ENCODE measurements at places on chromosomes 5 and 9.

- DNase-seq: no peak
These were observed 6.7 kb upstream of the PDE6A start for GRCh38 chr5:149951138-149951749.

- DNase-seq: no peak
These were observed 171.8 kb upstream of the TNC start for GRCh38 chr9:115289757-115290208.

- DNase-seq: no peak
These were observed 79.9 kb upstream of the NEURL1B start for GRCh38 chr5:172561151-172561550.

GRCh38 chr5:139635191-139635590 lies 13.0 kb upstream of the CXXC5 start:
- DNase-seq: no peak

DNA sequence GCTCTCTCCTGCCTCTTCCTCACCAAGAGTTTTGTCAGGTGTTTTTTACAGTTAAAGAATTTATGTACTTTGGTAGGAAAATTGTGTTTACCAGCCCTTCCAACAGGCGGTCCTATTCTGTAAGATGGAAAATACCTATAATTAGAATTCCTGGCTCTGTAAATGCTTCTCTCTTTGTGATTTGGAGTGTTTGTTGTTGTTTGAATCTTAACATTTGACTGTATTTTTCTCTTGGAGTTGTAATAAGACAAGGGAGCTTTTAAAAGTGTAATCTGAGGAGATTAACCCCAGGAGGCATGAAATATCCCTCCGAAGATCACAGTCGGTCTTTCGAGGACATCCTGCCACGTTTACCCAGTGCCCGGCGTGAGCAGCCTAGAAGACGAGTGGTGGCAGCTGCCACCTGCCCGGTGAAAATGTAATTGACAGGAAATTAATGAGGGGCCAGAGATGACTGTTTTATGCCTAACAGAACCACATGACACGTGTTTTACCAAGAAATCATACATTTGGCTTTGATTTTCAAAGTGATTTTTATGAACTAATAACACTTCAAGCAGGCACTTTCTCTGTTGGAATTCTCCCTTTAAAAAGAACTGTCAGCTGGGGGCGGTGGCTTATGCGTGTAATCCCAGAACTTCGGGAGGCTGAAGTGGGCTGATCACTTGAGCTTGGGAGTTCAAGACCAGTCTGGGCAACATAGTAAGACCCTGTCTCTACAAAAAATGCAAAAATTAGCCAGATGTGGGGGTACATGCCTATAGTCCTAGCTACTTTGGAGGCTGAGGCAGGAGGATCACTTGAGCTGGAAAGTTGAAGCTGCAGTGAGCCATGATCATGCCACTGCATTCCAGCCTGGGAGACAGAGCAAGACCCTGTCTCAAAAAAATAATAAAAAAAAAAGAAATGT lies 20.0 kb downstream of the ANKRD33B start:
- peak; percentile 16 for DNase-seq

DNA sequence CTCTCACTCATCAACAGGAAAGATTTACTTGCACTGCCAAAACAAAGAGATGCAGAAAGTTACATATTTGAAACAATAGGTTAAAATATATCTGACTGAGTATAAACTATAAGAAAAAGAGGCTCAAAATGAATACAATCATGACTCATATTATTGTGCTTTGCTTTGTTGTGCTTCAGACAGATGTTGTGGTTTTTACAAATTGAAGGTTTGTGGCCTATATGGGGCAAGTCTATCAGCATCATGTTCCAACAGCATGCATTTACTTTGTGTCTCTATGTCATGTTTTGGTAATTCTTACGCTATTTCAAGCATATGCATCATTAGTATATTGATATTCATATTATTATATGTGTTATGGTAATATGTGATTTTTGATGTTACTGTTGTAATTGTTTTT lies 330.0 kb downstream of the PRR16 start:
- no peak for DNase-seq

GRCh38 chr9:127538849-127539258 lies 73.2 kb upstream of the STXBP1 start:
- no peak for DNase-seq

DNA sequence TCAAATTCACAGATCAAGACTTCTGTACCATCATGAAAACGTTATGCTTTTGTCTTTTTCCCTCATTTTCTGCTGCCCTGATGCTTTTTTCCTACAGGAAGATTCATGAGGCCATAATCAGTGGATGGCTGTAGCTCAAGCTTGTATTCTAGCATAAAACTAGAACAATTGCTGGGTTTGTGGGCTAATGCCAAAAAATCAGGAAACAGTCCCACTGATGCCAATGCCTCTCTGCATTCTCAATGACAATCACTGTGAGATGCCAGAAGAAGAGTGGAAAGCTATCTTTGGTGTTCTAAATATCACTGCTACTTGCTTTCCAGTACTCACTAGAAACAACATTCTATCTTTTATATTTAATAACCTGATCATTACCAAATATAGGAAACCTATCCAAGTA lies 33.3 kb upstream of the FAM170A start:
- no peak for DNase-seq

DNA sequence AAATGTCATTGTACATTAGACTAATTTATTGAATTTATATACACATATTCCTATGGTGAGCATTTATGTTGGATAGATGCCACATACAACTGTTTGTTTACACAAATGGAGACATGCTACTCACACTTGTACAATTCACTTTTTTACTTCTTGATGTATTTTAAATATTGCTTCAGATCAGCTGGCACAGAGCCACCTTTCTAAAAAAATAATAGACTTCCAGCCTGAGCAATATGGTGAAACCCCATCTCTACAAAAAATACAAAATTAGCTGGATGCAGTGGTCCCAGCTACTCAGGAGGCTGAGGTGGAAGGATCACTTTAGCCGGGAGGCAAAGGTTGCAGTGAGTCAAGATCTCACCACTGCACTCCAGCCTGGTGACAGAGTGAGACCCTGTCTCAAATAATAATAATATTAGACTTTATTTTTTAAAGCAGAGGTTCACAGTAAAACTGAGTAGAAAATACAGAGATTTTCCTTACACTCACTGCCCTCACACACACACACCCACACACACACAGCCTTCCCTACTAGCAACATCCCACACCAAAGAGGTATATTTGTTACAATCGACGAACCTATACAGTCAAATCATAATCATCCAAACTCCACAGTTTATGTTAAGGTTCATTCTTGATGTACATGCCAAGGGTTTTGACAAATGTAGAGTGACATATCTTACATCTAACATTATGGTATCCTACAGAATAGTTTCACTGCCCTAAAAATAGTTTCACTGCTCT lies 16.5 kb upstream of the ADRB2 start:
- no peak for DNase-seq

DNA sequence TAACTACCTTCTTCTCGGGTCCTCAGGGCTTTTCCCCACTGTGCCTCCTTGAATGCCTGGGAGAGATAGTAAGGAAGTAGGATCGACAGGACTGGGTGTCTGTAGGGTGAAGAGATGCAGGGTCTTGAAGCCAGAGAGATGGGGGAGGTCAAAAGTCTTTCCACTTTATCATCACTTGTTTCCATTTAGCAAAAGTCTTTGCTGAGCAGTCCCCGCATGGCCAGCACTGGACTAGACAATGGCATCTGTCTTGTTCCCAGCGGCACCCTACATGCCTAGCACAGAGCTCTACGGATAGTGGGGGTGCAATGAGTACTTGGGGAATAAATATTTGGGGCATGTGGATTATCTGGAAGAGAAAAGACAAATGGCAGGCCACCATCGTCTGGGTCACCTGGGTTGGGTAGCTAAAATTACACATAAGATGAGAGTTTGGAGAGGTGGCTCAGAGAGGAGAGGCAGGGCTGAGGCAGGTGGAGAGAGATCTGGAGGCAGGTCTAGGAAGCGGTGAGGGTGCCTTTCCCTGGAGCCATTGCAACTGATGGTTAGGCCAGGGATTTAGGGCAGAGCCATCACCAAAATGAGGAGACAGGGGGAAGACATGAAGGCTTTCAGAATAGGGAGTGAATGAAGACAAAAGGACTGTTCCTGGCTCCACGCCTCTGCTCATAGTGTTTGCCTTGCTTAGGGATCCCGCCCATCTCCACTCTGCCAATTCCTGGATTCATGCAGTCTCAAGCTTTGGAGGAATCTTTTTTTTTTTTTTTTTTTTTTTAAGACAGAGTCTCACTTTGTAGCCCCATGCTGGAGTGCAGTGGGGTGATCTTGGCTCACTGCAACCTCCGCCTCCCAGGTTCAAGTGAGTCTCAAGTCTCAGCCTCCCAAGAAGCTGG lies 250.8 kb upstream of the KLF4 start:
- DNase-seq: no peak

DNA sequence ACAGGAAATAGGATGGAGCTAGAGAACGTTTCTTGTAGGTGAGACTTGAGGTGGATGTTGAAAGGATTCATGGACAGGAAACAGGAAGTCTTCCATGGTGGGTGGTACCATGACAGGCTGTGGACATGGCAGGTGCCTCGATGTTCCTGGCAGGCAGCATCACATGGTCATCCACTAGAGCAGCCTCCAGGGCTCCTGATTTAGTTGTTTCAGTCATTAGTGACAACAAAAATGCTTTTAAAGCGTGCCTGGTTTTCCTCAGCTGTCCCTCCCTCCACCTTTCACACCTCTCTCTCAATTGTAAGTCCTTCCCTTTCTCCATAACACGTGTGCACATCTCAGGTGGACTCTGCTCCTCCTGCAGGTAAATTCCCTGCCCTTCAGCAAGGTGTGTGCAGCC lies 25.2 kb upstream of the ASPN start:
- DNase-seq: no peak

- no peak for DNase-seq
These were observed 3.0 kb downstream of the N4BP3 start for GRCh38 chr5:178116143-178116885.

DNA sequence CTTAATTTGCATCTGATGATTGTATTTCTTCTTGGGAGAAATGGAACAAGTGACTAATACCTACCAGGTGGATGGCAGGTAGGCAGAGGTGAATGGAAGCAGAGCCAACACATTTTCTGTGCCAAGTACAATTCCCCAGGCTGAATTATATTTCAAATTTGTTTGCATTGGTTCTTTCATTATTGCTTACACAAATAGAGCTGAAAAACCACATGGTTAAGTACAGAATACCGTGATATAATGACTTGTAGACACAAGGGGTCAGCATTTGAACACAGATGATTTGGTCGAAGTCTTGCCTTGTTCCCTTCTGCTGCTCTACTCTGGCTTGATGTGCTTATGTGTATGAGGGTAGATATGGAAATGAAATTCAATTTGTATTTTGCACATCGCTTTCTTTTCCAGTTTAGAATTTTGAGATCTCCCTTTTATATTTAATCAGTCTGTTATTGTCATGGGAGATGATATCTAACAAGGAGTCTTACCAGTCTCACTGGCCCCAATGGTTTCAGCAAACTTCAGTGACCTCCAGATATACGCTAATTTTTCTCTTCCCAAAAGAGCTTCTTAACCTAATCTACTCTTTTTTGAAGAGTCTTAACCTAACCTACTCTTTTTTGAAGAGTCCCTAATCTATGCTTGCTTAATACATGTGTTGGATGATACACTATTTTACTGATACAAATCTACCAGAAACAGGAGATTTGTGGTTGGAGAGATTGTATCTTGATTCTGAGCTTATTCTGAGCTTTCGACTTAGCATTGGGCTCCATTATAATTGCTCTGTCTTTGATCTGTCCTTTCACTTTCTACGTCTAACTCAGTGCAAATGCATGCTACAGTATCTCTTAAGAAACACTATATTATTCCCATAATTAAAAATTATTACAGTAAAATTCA lies 88.1 kb downstream of the PCSK1 start:
- peak; percentile 62 for DNase-seq

GRCh38 chr9:80957801-80958200 lies 731.5 kb downstream of the TLE1 start:
- no peak for DNase-seq

DNA sequence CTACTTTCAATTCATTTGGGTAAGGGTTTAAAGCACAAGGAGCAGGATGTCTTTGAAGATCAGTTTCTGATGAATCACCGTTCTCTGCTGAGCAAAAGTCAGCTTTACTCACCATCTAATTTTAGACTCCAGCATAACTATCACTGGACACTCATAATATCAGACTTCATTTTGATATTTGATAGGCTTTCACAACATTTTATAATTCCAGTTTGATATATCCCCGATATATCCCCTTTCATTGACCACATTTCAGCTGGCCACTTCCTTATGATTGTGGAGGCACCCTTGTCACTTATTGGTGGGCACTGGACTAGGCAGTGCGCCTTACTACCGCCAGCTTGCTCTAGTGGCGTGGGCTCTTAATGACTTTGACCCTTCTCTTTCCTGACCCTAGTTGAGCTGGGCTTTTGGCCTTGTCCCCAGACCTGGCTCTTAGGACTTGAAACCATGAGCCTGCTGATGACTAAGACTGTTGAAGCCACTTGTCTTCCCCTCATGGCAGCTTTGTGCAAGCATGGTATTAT lies 46.8 kb downstream of the CYSTM1 start:
- DNase-seq: no peak

DNA sequence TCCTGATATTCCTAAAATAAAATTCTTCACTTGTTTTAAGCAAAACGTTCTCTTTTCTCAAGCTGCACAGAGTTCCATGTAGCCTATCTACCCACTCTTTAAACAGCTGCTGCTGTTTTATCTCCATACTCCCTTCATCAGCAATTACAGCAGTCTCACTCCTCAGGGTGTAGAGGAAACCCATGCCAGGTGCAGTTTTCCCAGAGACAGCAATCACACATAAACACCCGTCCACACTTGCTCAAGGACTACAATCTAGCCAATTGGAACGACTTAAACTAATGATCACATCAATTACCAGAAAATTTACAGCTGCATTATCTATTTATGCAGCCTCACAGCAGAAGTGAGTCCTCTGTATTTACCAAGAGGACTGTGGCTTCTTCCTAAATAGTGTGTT lies 141.7 kb downstream of the HTR1A start:
- no peak for DNase-seq

GRCh38 chr9:89731262-89732182 lies 126.7 kb downstream of the GADD45G start:
- no peak for DNase-seq

- no peak for DNase-seq
These were observed 90.1 kb downstream of the THBS4 start for GRCh38 chr5:80125022-80125961.

DNA sequence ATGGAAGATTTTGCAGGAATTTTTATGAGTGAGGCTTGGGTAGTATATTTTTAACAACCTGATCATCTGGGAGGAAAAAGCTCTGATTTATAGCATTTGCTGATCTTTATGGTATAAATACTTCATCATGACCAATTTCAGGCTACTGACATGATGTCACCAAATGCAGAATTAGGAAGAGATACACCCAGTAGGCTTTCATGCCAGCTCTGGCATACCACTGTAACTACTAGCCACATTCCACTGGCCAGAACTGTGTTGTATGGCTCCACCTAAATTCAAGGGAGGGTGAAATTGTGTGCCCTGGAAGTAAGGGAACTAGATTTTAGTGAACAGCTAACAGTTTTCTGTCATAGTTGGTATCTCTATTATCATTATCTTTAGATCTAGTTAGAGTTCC lies 17.6 kb downstream of the AP3S1 start:
- DNase-seq: no peak

GRCh38 chr9:28938981-28939380 lies 1365.7 kb upstream of the C9orf72 start:
- DNase-seq: no peak
